Activated T-cell treated with anti-CD3 and anti-CD28 coated beads for 4 hours (primary cell): ENCODE measurements at places on chromosomes 4 and X.

- no peak for DNase-seq
Observed at GRCh38 chrX:50871922-50872453, 38.5 kb upstream of the BMP15 start.

- DNase-seq = no peak
Observed at GRCh38 chrX:83845397-83845796, 15.5 kb upstream of the CYLC1 start.

GRCh38 chr4:111404673-111405072, 740.6 kb upstream of the FAM241A start:
- DNase-seq = no peak

GRCh38 chr4:95038791-95039190, 281.0 kb downstream of the BMPR1B start:
- DNase-seq = no peak

DNA sequence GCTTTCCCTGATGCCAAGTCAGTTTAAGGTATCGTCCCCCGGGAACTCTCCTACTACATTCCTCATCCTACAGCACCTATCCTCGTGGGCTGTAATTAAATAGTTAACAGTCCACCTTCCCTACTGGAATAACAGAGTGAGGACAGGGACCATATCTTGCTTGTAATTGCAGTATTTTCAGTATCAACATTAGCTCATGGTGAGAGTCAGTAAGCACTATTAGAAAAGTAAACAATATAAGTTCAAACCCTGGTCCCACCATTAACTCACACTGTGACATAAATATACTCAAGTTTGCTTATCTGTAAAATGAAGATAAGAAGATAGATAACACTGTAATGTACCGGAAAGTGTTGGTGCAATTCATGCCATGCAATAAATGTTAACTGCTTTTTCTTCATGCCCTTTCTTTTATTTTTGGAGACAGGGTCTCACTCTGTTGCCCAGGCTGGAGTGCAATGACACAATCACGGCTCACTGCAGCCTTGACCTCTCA, 61.3 kb downstream of the SH3RF1 start:
- no peak for DNase-seq

DNA sequence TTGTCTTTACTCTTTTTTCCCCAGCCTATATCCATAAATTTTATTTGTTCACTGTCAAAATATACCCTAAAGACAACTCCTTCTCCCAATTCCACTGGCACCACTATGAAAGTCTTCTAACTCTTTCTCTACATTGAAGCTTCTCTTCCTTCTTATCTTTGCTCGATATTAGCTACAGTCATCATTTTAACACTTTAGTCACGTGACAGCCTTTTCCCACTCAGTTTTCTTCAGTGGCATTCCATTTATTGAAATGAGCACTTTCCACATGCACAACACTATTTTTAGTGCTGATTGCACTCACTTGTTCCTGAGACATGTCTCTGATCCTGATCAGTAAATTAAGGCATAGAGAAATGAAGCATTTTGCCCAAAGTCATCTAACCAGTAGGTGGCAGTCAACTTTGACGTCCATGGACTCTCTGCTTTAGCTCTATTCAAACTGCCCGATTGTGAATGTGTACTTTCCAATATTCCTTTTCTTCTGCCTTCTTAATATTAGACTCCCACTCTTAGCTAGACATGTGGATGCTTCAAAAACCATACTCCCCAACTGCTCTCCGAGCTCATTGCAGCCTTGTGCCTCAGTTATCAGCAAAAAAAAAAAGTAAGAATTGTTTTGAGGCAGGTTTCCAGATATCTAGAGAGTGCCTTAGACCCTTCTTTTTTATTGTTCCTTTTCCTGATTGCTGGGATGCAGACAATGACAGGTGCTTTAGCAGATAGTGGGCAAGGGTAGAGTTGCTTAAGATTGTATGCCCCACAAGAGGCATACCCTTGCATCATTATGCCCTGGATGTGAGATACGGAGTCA, 394.4 kb upstream of the ADGRL3 start:
- no peak for DNase-seq

GRCh38 chr4:107691378-107691777, 28.7 kb downstream of the PAPSS1 start:
- DNase-seq = no peak

- DNase-seq = peak; percentile 46
Observed at GRCh38 chr4:337932-338758, 531 bp downstream of the ZNF141 start.

DNA sequence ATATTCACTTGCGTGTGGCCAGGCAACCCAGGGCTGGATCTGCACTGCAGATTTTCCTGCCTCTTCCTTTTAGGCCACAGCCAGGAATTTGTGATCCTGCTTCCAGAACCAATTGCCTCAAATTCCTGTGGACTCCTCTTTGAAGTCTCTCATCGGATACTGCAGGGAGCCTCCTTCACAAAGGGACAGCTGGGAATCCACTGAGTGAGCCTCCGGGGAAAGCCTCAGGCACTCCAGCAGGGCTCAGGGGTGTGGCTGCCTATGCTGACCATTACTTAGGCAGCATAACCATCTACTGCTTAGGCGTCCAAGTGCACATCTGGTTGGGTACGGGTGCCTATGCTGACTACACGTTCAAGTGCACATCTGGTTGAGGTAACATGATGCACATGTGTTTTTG, 321.5 kb downstream of the NLGN4X start:
- DNase-seq = no peak

DNA sequence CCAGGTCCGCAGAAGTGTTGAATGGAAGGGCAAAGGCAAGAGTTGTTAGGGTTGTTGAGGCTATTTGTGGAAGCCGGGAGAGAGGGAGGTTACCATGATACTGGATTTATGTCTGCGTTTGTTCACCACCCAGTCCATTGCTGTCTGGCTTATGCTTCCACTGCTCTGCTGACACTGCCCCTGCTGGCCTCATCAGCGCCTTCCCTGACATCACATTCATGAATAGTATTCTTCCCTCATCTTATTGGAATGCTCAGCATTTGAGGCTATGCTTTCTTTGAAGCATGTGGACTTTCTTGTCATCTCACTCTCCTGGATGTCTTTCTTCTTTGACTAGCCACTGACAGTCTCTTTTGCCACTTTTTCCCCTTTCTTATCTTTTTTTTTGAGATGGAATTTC, 10.3 kb downstream of the GNL3L start:
- no peak for DNase-seq

- DNase-seq = no peak
Observed at GRCh38 chr4:79893456-79893855, 179.6 kb downstream of the ANTXR2 start.

GRCh38 chr4:174928575-174929253, 10.6 kb downstream of the ADAM29 start:
- no peak for DNase-seq

GRCh38 chr4:17915439-17915838, 104.7 kb downstream of the NCAPG start:
- no peak for DNase-seq

DNA sequence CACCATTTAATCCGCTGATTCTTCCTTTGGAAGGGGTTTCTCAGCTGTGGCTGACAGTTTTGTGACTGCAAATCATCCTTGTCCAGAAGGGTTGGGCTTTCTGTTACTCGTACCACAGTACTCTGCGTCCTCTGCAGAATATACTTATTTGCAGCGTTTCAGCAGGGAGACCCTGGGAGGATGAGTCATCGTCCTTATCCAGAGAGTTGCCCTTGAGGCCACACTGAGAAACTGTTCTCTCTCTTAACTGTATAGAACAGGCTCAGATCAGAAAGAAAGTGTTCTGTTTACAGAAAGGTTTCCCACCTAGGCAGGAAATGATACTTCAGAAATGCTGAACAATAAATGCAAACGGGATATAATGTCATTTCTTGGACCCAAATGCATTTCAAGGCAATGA, 47.8 kb upstream of the DDX53 start:
- no peak for DNase-seq

- DNase-seq = no peak
Observed at GRCh38 chr4:84317513-84317912, 181.6 kb downstream of the NKX6-1 start.

DNA sequence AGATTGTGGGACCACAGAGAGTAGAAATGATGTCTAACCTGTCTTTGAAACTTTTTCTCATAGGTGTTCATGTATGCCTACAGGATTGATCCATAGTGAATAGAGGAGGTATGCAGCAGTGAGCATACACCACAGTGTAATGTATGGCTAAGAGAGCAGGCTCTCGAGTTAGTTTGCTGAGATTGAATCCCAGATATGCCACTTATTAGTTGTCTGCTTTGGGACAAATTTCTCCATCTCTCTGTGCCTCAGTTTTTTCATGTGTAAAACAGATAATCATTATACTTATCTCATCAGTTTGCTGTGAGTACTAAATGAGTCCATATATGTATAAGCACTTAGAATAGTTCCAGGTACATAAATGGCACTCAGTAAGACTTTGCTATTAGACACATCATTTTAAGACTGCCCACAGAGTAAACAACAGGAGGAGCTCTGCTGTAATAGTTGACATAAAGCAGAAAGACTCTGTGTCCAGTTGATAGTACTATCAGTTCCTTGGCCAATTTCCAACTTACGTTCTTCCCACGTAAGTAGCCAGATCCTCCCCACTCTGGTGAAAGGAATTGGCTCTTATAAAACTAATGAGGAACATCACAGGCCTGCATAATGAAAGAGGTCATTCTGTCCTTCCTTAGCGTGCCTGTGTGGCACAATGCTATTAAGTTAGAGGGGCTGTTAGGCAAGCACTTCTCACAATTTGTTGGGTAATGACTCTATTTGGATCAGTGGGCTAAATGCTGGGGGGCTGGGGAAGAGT, 20.7 kb upstream of the RNF150 start:
- no peak for DNase-seq

GRCh38 chrX:41397768-41398167, 49.4 kb upstream of the NYX start:
- DNase-seq = no peak
